Stimulated activated CD4-positive, alpha-beta T cell treated with anti-CD3 and anti-CD28 coated beads, Interleukin-1b, Interleukin-23, amount 100 ng/mL, for 1 hour (primary cell): ENCODE measurements at places on chromosomes 16 and 17.

DNA sequence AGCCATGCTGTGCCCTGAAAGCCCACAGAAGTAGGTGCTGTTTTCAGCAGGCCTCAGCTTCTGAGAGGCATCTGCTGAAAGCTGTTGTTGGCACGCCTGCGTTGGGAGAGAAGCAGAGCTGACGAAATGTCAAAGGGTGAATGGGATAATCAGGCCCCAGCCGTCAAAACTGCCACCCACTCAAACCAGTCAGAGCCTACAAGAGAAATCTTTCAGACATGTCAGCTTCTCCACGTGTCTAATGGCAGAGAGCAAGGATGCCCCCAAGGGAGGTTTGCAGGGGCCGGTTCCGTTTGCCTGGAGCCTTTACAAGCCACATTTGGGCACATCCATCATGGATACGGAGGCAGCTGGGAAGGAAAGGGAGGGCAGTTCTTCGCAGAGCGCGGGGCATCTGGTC lies 568.2 kb upstream of the EEF2KMT start:
- no peak for DNase-seq

DNA sequence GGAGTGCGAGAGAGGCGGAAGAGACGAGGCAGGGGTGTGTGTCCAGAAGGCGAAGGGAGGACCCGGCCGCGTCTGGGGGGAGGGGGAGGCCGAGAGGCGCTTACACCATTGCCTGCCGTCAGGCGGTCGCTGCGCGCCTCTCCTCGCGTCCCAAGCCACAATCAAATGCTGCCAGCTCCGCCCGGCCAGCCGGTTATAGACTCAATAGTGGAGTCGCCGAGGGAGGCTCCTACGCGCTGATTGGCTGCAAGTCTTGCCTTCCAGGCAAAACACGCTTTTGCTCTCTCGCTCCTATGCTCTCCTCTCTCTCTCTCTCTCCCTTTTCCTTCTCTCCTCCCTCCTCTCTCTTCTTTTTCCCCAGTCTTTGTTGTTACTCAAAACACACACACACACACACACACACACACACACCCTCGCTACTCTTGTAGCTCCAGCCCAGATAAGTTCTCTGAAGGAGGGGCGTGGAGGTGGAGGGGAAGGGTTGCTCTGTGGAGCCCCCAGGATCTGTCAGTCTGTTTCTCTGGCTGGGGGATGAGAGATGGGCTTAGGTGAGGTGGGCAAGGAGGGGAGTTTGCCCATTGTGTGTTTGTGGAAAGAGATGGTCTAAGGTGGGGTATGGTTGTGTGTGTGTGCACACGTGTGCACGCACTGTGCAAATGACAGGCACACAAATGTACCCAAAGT lies at the start of gene DLX3:
Gene DLX3 (minus strand): TSS at position 170 of the 684 bp plus-strand sequence. CDS start 226 bp downstream, outside the sequence.
- DNase-seq, result no peak

DNA sequence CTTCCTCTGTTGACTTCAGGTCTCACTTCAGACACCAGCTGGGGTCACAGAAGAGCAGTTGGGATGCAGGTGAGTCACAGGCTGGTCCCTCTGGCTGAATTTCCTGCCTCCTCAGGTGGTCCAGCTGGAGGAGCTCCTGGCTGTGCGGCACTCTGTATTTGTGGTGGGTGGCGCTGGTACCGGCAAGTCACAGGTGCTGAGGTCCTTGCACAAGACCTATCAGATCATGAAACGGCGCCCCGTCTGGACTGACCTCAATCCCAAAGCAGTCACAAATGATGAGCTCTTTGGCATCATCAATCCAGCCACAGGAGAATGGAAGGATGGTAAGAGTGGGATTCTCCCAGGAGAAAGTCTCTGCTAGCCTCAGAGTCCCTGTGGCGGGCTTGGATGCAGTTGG lies 149.2 kb downstream of the DNAH9 start:
- no peak for DNase-seq

DNA sequence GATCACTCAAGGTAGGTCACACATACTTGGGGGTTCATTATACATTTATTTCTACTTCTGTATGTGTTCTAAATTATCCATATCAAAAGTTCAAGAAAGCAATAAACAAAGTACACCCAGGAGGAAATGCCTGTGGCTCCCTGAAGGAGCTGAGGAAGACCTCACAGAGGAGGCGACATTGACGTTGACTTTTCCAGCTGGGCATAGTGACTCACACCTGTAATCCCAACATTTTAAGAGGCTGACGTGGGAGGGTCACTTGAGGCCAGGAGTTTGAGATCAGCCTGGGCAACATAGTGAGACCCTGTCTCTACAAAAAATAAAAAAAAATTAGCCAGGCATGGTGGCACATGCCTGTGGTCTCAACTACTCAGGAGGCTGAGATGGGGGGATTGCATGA lies 16.3 kb downstream of the ITGAD start:
- no peak for DNase-seq

DNA sequence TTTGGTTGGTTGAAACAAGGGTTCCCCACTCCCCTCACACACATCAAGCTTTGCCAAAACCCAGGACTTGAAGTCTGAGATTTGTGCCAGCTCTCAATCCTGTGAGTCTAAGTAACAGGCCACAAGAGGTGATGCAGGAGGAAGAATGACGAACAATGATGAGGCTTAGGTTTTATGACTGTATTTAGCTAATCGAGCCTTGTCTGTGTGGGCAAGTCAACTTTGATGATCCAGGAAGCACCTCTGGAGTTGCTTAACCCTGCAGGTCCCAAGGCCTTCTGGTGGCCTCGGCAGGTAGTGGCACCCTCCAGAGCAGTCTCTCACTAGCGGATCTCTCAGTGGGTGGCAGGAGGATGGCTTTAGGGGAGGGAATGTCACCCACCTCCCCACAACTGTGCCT lies 28.7 kb downstream of the CDK5RAP3 start:
- DNase-seq, result no peak
